ENCODE measurements at places on chromosomes 6 and 20. TPM values are rescaled to one million over a fixed set of nuclear protein-coding genes. Genes with fewer than 3 reads are reported as not detected.

The KHDRBS2 gene
- not detected for polyA plus RNA-seq

The ADGRB3 gene
- polyA plus RNA-seq = not detected

The TBP gene
- polyA plus RNA-seq = 25.6 TPM

The HLA-DQB1 gene
- polyA plus RNA-seq = 22.9 TPM

The MYBL2 gene
- not detected for polyA plus RNA-seq
